Smooth muscle cell of the brain vasculature (primary cell): ENCODE measurements at places on chromosomes 3 and 15.

GRCh38 chr15:55588070-55588814 is at the start of gene PYGO1:
Gene PYGO1 (minus strand): TSS chr15:55588345. CDS start chr15:55587883, 462 bp downstream.
- DNase-seq, result no peak

DNA sequence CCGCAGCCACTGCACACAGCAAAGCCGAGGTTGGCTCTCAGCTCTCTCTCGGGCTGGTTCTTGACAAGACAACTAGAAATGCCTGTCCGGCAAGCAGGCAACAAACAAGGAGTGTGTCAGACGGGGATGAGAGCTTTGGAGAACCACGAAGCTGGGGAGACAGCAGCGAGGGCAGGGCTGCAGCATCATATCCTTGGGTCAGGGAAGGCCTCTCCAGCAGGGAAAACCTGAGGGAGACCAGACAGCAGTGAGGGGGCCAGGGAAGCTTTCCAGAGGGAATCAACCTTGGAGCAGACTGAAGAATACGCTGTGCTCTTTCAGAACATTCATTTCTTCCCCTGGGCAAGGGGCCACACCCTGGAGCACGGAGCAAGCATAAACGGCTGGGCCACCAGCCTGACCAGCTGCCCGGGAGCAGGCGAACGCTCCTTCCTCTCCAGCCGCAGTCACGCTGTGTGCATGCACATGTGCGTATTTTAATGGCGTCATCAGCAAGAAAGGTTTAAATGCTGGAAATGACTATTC is 58.7 kb downstream of the CHSY1 start:
- DNase-seq, result no peak

GRCh38 chr15:64694816-64695215 is 80.6 kb downstream of the RBPMS2 start:
- DNase-seq, result no peak

DNA sequence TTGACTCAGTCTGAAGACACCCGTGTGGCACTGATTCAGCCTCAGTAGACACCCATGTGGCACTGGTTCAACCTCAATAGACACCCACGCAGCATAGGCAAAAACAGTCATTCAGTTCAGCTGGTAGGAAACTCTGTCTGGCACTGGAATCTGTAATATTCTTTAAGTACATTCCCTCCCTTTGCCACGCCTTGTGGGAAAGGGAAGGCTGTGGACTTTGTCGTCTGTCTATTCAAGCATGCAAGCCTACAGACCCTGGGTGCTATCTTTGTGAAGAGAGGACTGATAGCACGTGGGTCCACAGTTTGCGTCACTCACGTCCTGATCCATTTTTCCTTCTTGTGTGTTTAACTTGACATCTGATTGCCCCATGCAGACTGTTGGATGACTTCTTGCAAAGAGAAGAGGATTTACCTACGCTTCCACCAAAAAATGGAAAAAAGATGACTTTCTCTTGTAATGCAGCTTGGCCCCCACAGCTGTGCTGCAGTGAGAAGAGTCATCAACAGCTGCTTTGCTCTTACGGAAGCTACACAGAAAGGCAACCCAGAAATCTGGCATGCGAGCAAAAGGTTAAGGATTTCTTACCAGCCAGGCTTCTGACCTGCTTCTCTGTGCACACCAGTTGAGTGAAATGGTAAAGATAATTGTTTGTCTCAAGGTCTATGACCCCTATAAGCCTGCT is 278.1 kb downstream of the ULK4 start:
- DNase-seq, result no peak

DNA sequence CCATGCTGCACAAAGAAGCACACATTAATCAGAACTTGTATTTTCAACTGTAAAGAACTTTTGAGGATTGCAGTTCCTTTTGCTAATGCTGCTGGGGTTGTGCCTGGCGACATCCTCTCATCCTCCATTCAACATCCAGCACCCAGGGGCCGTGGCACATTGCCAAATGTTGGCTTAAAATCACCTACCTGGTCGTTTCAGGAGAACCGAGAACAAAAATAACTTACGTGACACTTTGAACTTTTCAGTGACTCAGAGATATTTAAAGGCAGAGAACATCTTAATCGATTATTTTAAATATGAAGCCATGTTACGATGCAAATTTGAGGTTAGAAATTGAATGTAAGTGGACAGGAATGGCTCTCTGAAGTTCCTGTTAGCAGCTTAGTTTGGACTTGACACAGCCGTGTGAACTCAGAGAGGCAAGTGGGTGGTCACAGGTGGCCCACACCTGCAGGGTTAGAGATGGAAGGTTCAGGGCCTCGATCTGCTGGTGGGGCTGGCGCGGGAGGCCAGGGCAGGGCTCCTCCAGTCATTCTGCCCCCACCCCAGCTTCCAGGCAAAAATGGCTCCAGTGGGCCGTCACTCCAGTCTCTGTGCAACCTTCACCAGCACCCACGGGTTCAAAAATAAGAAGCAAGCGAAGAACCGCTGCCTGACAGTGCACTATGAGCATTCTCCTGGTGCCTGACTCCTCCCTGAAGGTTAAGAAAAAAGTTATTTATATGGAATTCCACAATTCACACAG is 12.2 kb downstream of the LRRK1 start:
- no peak for DNase-seq

DNA sequence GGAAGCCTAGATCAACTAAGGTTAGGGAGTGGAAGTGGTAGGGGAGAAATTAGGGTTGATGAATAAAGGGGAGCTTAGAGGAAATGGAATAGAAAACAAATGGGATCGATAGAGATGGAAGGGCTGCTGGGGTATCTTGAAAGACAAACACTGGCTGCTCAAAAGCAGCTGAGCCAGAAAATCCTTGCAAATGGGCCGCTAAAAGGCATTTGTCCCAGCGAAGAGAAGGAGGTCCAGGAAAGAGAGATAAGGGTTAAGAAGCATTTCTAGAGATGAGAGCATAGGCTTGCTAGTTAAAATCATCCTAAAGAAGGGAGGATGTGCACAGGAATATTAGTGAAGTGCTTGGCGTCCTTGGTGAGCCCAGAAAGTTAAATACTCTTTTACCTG is 258.0 kb upstream of the CBLB start:
- DNase-seq, result no peak
